ENCODE measurements at places on chromosomes 2 and 18.

DNA sequence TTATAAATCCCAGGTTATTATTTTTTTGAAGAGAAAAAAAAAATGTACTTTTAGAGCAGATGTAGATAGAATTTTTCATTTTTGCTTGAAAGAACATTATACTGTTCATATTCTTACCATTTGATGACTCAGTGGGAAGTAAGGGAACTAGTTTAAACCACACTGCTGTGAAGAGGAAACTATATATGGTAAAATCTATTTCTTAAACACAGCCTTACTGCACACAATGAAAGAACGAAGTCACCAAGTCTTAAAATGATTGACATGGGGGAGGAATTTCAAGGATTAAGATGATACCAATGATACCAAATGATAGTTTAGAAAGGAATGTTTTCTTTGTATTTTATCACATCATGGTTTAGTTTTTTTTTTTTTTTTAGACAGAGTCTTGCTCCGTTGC, 5.0 kb downstream of the ACTR2 start:
- no peak for DNase-seq

DNA sequence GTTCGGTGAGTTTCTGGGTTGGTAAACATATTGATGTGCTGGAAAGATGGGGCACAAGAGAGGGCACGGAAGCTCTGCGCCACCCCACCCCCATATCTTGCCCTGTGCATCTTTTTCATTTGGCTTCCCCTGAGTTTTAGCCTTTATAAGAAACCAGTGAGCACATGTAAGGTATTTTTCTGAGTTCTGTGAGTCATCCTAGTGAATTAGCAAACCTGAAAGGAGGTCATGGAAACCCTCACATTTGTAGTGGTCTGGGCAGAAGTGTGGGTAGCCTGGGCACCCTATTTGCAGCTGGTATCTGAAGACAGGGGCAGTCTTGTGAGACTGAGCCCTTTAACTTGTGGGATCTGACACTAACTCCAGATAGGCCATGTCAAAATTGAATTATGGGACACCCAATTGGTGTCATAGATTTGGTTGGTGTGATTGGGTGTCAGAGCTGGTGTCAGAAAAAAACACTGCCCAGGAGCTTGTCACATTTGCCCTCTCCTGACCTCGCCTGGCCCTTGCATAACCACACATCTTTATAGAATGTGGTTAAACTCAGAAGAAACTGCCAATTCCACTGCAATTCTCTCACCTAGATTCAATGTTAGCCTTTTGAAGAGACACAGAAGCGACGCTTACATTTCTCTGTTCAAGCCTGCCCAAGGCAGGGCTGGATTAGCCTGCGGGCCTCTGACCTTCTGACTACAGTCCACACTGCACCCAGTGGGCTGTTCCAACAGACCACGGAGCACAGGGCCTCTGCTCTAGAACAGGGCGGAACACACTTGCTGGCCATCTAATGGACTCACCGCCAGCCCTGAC, 12.0 kb upstream of the GALM start:
- DNase-seq, result no peak

DNA sequence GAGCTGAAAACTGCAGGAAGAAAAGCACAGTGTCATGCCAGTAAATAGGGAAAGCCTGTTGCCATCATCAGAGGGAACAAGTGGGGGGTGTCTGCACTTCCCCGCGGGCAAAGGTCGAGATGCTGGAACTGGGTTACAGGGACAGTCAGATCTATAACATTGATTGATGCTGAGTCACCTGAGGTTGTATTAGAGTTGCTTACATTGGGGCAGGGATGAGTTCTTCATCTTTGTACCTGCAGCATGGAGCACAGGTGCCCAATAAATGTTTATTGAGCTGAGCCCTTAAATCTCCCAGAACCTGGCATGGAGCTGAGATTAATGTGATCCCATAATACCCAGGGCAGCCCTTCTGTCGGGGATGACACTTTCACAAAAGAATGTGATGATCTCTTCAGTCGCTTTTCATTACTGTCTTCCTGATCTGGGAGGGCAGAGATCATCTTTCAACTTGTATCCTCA, 5.9 kb upstream of the RNF152 start:
- no peak for DNase-seq

DNA sequence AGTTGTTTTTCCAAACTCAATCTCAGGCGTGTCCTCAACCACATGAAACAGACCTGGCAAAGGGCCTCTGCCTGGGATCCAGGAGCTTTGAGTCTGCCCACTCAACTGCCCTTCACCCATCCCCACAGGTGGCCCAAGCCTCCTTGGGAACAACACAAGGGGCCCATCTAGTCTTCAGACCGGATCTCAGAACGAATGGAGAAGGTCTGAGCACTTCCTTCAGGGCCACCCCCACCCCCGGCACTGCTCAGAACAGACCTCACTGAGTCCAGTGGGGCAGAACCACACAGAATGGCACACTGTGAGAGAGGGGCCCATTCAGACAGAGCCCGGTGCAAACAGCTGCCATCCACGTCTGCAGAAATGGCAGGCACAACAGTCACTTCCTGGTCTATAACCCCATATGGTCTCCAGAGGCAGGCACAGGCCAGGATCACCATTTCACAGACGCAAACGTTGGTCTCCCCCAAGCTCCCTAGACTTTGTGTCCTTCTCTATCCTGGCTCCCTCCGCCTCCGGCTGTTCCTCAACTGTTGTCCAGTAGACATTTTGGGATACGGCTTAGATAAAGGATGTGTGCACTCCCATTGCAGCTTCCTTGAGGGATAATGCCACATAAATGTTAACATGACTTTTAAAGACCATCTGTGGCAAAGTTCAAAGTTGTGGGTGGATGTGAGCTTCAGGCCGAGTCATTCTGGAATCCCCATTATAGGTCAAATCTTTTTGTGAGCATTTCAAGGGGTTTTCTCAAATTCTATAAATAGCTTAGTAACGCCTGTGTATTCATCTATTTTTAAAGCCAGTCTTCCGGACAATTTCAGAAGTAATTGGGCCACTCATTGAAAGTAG, 149.7 kb downstream of the SMAD7 start:
- no peak for DNase-seq

GRCh38 chr2:101823347-101823791, 125.9 kb downstream of the MAP4K4 start:
- DNase-seq, result no peak

GRCh38 chr2:215188078-215188477, 49.7 kb upstream of the ABCA12 start:
- no peak for DNase-seq

DNA sequence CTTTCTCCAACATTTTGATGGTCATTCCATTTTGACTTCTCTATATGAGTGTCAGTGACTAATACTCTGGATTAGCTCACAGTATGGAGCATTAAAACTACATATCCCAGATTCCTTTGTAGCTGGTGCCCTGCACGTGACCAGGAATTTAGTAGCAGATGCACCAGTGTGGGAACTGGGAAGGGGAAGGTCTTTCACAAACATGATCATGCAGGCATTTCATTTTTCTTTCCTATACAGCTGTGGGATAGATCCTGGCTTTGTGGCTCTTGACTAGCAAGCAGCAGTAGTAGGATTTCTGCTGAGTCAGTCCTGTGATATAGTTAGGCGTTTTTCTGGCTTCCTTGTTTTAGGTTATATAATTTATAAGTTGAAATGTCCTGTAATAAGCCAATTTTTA, 971.0 kb upstream of the CDH2 start:
- no peak for DNase-seq

- DNase-seq, result no peak
These were observed 188.6 kb downstream of the TMEM182 start for GRCh38 chr2:102950371-102950946.

GRCh38 chr2:121346407-121346806, 61.4 kb upstream of the TFCP2L1 start:
- no peak for DNase-seq

GRCh38 chr2:20231598-20232026, 6.7 kb upstream of the SDC1 start:
- DNase-seq, result no peak

- DNase-seq, result no peak
These were observed 9.1 kb upstream of the LCLAT1 start for GRCh38 chr2:30437809-30438548.

- DNase-seq, result no peak
These were observed 82.5 kb downstream of the TCF7L1 start for GRCh38 chr2:85215448-85216401.

DNA sequence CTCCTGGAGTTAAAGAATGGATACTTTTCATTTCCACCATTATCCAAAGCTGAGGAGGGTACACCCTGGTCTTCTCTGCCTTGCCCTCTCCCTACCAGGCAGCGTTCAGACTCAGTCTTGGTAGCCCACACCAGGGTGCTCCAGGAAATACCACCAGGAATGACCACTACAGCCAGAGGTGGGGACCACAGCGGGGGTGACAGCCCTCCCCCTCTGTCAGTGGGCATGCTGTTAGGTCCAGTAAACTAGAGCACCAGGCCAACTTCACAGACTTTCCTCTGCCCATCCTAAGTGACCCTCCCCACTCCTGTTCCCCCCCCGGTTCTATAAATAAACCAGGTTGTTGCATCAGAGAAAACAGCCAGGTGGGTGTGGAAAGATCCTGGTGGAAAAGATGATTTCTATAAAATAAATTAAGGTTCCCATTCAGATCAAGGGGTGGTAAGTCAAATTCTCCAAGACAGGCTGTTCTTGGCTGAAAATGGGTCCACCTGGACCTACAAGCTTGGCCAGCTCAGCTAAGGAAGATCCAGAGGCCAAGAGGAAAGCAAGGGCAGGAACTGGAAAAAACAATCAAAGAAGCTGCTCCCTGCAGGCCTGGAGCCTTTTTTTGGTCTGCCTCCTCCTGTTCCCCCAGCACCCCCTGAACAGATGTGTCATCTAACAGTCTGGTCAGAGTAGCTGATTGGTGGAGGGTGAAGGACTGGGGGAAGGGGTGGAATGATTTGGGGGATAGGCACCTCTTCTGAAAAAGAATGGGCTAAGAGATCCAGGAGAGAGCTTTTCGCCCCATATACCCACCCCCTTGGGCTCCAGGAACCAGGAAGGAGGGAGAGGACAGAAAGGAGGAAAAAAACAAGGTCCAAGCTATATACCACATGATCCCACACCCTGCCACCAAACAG, 2.3 kb downstream of the RAB11FIP5 start:
- no peak for DNase-seq

DNA sequence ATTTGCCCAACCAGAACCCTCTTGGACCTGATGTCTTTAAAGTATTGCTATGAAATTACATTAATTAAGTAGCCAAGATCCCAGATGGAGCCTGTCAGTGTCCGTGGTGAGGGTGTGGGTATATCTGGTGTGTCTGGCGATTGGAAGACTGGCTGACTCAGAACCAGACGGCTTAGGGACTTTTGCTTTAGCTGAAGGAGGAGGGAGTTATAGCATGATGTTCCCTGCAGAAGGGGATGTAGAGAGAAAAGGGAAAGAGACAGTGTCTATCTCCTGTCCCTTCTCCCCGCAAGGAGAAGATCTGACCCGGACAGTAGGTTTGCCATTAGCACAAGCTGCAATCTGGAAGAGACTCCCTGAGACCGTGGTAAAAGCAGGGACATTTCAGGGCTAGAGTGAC, 60.6 kb downstream of the POU3F3 start:
- no peak for DNase-seq

GRCh38 chr18:4232656-4233055, 222.5 kb downstream of the DLGAP1 start:
- no peak for DNase-seq

DNA sequence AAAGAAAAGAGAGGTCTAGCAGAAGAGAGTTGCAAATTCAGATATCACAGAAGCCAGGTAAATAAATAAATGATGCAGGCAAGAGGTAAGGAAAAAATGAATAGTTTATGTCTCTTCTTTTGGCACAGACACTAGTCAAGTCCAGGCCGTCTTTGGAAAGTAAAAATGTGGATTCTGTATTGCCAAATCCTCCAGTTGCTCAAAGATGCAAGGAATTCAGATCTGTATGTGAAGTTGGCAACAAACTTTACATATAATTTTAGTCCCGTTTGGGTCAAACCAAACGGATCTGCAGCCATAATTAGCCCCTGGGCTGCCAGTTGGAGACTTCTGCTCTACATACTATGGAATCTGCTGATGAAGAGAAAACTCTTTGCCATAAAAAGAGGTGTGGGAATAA, 200.5 kb upstream of the RND3 start:
- no peak for DNase-seq

DNA sequence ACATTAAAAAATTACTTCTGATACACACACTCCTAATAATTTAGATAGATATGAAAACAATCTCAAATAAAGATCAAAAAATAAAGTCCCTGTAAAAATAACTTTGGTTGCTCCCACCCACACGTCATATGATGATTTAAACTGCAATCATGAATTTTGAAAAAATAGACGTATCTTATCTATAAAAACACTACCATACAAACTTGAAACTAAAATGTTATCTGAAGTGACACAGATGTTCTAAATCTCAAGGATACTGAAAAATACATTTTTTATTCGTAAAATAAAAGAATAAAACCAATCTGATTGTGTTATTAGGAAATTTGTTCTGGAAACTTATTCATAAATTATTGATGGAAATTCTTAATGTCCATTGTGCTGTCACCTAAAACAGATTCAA, 8.1 kb upstream of the BOLA3 start:
- no peak for DNase-seq

DNA sequence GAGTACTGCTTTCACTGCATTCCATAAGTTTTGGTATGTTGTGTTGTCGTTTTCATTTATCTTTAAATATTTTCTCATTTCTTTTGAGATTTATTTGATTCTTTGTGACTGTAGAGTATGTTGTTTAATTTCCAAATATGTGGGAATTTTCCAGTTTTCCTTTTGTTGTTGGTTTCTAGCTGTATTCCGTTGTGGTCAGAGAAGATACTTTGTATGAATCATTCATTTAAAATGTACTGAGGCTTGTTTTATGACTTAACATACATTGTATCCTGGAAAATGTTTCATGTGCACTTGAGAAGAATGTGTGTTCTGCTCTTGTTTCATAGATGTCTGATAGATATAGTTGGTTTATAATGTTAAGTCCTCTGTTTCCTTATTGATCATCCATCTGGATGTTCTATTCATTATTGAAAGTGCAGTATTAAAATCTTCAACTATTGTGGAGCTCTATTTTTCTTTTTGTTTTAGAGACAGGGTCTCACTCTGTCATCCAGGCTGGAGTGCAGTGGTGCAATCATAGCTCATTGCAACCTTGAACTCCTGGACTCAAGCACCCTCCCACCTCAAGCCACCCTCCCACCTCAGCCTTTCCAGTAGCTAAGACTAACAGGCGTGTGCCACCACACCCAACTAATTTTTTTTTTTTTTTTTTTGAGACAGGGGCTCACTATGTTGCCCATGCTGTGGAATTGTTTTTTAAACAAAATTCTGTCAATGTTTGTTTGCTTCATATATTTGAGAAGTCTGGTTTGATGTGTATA, 96.8 kb downstream of the TAF4B start:
- no peak for DNase-seq

- DNase-seq, result no peak
These were observed 12.2 kb upstream of the CAB39 start for GRCh38 chr2:230700447-230700846.
